ENCODE measurements at places on chromosomes 6 and 20.

DNA sequence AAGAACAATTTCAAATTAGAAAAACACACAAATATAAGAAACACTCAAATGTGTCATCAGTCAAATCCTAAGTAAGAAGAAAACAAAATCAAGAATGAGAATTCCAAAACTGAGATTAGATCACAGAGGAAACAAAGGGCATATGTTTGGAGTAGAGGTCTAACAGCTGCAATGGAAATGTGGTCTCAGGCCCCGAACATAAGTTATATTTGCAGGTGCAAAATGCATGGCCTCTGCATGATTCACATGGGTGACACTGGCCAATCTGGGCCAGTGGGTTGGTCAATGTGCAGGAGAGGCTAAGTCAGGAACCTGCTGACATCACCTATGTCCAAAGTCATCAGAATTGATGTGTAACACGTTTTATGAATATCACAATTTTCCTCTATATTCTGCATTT is 108.5 kb upstream of the MAP7 start:
- DNase-seq = no peak

DNA sequence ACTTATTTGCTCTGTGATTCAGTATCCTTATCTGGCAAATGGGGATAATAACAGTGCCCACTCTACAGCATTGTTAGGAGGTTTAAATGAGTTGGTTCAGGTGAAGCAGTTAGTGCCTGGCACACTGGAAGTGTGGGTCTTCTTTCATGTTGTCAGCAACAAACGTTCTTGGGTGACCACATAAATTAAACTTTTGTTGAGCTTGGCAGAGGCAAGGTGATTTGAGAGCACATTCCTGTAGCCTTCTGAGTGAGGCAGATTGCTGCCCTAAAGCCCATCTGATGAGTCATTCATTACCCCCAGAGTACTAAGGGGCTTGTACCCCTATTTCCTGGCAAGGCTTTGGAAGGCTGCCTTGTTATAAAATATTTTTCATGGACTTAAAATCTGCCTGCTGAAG is 25.8 kb downstream of the SEC23B start:
- DNase-seq = no peak

- no peak for DNase-seq
Measured at GRCh38 chr20:23002276-23002675, 32.8 kb upstream of the SSTR4 start.

GRCh38 chr20:48609491-48609978 is 218.3 kb downstream of the PREX1 start:
- DNase-seq = no peak

DNA sequence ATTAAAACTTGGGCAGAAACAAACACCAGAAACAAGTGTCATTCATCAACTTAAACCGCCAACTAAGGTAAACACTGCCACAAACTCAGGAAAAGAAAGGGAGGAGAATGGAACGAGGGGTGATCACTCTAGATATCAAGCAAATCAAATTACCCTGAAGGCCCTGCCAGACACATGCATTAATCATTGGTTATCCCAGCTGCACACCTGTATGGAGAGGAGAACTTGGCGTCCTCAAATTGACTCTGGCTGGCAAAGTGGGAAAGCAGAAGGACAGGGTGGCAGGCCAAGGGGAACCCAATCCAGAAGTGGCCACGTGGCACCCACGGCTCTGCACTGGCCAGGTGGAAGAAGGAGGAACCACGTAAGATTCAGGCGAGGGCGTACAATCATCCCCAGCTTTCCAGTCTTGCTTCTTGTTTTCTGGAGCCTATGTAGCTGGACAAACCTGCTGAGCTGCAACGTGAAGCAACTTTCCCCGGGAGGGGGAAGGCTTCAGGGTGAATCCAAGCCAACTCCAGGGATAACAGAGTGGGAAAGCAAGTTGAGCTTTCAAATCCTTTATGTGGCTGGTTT is 156.2 kb upstream of the JARID2 start:
- no peak for DNase-seq

GRCh38 chr6:14722704-14723103 is 523.2 kb upstream of the JARID2 start:
- DNase-seq = no peak

DNA sequence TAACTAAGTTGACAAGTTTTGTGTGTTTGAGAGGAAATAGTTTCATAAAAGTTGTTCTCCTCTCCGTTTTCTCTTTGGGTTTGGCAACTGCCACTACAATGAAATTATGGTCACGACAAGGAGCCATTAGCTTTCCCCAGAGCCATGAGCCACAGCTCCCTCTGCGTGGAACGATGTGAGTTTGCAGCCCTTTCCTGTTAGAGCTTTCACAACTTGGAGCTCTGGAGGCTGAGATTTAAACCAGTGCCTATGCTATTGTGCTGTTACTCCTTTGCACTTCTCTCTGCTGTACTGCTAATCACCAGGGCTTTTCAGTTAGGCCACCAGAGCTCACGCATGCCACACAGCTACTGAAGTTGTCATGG is 29.3 kb upstream of the TXNDC5 start:
- DNase-seq = no peak

GRCh38 chr20:43895235-43895634 is 19.4 kb upstream of the TOX2 start:
- no peak for DNase-seq

Measured in activated naive CD4-positive, alpha-beta T cell treated with Interleukin-2 at 50 U/mL for 16 hours (primary cell).